ENCODE measurements at places on chromosomes 3 and 15.

- ATAC-seq, result no peak
Observed at GRCh38 chr15:80426316-80426715, 22.1 kb downstream of the ARNT2 start.

DNA sequence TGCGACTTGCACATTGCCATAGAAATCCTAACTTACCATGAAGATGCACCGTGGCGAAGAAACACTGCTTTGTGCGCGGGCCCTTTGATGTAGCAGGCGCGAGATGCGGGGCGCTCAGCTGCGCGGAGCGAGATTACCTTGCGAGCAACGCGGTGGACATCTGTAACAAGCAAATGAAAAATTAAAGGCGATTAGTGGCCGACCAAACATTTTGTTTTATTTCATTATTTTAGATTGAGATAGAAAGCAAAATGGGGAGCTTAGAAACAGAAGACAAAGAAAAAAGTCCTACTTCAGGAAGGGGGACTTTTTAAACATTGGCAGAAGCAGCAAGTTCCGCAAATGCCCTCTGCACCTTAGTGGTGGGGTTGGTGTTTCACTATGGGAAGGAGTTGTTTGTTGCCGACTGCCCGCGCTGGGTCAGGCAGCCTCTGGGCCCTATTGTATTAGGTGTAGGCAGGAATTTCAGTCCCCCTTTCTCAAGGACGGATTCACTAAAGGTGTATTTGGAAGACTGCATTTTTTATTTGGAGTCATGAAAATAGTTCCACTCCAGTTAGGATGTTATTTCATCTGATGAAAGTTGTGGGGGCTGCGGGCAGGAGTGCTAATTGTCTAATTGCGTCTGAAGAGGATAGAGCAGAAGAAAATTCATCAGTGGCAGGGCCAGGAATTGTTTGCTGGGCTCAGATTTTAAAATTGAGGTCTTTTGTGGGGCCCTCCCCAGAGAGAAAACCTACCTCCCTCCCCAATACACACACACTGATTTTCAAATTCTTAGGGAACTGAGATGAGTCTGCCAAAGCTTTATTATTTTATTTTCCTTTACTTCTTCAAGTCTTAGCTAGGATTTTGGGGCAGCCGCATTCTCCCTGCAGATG lies 17.4 kb downstream of the ZIC4 start:
- ATAC-seq, result no peak

GRCh38 chr3:32791833-32792232 lies 26.0 kb upstream of the TRIM71 start:
- no peak for ATAC-seq

GRCh38 chr3:155712008-155712407 lies 32.9 kb downstream of the PLCH1 start:
- ATAC-seq, result peak; percentile 30

GRCh38 chr3:161264852-161265251 lies 43.7 kb downstream of the NMD3 start:
- no peak for ATAC-seq

DNA sequence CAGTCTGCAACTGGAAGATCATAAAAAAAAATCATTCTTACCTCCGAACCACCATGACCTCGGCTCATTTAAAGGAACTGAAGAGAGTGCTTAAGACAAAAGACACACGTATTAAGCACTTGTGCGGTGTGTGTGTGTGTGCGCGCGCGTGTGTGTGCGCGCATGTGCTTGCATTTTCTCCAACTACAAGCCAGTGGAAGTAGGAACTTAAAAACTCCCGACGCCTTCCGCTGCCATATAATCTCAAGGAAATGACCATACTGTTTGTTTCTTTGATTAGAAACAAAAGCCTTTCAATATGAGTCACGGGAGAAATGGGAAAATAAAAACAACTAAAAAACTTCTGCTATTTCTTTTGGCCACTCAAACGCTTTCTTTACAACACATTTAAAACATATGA lies 32.4 kb downstream of the FRMD4B start:
- ATAC-seq, result no peak

DNA sequence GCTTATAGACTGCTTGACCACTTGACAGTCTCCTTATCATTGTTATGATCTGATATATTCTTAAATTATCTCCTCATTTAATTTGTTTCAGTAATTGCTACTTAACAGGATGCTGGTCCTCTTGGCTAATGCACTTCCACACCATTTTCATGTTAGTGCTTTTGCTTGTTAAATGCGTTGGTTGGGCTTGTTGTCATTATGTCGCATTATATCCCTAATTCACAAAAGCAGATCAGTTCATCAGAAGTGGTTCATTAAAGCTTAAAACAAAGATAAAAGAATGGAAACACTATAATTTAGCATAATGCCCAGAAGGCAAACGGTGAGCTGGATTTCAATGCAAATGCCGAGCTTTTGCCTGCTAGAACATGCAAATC lies 17.1 kb upstream of the EHHADH start:
- no peak for ATAC-seq

- ATAC-seq, result no peak
Observed at GRCh38 chr3:101270149-101270548, 50.2 kb downstream of the IMPG2 start.

- peak; percentile 43 for ATAC-seq
Observed at GRCh38 chr3:28940530-28940929, 340.3 kb upstream of the RBMS3 start.

DNA sequence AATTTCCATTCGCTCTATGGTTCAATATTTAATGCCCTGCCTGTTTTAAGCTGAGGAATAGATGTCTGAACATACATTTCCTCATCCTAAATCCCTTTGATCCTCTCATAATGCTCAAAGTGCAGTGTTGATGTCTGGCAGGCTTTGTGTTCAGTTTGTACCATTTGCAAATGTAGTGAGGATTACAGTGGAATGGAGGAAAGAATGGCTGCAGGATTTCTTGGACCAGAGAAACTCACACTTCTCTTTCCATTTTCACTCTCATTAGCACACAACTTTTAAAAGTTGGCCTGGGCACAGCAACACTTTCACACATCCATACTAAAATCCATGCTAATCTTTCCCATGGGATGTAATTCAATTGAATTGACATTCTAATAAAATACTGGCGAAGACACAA lies 28.6 kb upstream of the THRB start:
- no peak for ATAC-seq

DNA sequence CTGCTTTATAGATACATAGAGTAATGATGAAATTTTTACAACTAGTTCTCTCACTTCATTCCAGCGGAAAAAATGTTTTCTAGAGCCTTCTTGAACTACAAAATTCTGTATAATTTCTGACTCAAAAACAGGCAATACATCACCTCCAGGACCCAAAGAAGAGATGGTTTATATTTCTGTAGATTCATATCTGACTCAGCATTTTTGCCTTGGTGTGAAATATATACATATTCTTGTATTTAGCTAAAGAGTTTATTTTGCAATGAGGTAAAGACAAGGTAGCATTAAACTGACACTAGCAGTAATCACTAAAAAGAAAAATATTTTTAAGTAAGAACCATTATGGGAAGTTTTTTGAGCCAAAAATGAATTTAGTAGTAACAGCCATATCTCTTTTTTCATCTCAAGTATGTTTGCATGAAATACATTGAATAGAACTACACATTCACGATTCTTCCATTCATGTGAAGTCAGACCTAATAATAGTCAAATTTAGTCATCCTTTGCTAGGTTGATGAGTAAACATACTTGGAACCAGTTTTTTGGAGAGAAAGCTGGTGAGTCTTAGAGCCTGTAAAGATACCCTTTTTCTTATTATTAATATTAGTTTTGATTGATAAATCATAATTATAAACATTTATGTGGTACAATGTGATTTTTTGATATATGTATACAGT lies 31.6 kb downstream of the COL8A1 start:
- ATAC-seq, result no peak

GRCh38 chr3:195896361-195897080 lies 11.8 kb downstream of the TNK2 start:
- ATAC-seq, result no peak

GRCh38 chr3:170226426-170226960 lies 4.3 kb downstream of the PRKCI start:
- no peak for ATAC-seq

DNA sequence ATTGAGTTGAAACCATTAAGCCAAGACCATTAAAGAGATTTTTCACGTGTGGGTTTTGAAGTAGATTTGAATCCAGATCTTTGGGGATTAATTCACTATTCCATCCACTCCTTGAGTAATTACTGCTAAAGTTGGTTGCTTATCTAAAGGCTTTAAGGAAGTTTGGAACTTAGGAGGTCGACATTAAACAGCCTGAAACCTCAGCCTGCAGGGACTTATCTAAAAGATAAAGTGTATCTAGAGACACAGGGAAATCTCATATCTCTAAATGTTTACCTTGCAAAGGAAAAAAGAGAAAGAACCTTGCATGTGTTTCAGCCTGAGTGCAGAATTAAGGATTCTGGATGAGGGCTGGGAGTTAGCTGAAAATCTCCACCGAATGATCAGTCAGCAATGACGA lies 158.6 kb downstream of the MEIS2 start:
- no peak for ATAC-seq

DNA sequence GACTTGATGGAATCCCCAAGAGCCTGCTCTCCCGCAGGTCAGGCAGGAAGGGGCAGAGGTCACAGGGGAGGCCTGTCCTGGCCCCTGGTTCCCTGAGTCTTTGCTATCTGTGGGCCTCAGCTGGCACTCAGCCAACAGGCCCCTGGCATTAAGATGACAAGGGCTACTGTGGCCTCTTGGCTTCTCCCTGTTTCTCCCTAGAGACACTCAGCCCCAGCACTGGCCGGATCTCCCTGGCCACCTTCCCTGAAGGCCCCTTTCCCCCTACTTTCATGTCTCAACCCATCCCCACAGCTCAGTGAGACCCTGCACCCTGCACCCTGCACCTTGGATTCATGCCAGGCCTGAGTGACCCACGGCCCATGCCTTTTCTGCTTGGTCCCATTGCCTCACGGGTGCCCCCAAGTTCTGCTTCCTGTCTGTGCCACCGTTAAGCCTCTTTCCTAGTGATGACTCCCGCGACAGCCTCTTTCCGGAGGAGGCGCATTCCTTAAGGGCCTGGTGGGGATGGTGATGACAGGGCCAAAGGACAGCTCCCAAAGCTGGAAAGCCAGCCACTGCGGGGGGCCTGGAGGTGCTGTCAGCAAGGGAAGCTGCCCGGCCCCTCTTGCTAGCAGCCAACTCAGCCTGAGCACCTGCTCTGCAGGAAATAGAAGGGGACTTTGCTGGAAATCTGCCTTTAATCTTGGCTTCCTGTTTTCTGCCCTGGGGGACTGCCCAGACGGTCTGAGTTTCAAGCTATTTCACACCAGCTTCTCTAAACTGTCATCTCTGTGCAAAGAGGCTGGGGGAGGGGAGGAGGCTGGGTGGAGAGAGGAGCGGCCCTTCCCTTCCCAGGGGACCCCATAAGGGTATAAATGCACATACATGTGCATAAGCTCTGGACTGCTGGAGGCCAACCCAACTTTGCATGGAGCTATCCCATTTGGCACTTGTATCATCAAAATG lies 4.8 kb upstream of the CSK start:
- ATAC-seq, result peak; percentile 27

DNA sequence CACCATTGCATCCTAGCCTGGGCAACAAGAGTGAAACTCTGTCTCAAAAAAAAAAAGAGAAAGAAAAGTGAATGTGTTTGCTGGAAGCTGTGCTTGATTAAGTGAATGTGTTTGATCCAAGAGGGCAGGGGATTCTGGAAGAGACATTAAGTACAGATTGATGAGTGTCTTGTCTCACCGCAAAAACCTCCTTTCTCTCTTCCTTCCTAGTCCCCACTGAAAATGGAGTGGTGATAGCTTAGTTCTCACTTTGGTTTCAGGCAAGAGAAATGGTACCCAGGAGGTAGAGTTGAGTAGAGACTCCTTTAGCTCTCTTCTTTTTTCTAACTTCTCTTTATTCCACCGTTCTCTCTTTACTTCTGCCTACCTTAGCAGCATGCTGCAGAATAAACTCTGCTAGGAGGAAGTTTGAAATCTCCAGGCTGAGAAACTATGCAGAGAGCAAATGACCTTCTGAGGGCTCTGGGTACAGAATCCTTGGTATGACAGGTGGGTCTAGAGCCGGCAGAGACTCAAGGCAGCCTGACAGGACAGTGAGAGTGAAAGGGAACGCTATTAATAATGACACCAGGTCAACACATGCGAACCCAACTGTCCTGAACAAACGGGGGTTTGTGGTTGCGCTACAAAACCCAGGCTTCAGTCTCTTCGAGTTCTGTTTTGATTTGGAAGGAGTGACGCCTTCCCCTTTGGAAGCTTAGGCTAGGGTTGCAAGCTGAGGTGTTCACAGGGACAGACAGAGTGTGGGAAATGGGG lies 74.9 kb downstream of the SMAD3 start:
- no peak for ATAC-seq

DNA sequence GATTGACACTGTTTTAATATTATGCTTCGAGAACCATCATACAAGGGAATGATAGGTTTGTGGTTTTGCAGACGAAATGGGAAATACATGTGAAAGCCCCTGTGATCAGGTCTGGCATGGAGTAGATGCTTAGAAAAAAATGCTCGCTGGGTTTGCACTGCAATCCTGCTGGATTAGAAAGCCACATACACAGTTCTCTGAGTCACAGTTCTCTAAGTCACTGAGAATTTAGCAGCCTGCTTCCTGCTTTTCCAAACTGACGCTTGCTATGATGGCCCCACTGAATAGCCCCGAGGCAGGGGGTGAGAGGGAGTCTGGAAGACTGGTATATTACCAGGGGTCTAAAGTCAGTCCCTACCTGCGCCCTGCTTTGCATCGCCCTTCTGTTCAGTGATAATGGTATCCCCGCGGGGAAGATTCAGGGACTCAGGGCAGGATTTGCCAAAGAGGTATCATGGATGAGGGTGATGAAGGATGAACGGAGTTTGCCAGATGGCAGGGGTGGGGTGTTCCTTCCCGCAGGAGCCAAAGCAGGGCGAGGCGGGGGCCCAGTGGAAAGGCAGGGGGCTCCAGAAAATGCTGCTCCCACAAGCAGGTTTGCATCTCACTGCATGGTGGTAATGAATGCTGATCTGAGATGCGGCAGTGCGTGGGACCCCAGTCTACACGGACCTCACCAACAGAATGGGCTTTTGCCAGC lies 82.3 kb downstream of the IQSEC1 start:
- no peak for ATAC-seq

DNA sequence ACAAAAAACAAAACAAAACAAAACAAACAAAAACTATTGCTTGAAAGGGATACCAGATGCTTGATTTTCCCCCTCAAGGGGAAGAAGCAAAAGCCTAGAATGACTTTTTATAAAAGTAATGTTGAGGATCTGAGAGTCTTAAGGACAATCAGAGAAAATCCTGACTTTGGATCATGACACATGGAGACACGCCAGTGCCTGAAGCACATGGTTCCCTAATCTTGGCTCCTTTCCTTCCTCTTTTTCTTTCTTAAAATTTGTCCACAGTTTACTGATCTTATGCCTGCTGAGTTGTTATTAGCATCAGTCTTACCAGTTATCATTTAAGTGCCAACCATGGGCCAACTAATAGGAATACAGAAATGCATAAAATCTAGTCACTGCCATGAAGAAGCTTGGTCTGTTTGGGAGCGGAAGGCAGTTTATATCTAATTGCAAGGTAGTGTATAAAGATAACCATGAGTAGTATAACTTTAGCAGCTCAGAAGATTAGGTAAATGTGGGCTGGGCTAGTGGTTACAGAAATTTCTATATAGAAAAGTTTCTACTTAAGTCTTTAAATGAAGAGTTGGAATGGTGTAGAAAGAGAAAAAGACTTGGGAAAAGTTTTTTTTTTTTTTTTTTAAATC lies 6.9 kb downstream of the GLCE start:
- no peak for ATAC-seq

- ATAC-seq, result peak; percentile 11
Observed at GRCh38 chr3:126130081-126130855, 46.3 kb upstream of the SLC41A3 start.

Measured in activated CD4-positive, CD25-positive, alpha-beta regulatory T cell treated with anti-CD3 and anti-CD28 coated beads, Interleukin-2, amount 50 U/mL, for 24 hours (primary cell).